Stimulated activated CD4-positive, alpha-beta T cell treated with anti-CD3 and anti-CD28 coated beads, Interleukin-1b, Interleukin-23, amount 100 ng/mL, for 48 hours (primary cell): ENCODE measurements at places on chromosomes 1 and 21.

DNA sequence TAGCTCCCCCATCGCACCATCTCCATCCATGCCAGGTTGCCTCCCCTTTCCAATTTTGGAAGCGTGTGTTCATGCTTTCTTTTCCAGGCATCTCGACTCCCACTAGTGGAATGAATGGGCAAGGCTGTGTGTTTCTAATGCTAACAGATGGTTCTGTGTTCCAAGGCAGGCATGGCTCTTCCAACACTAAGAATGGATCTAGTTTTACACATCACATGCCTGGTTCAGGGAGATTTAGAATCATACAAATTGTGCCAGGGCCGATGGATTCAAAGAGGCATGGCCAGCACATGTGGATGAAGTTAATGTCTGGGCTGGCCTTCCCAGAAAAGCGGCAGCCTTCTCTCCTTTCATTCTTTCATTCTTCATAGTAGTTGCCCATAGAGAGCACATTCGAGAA, 438.7 kb downstream of the PRDM2 start:
- no peak for DNase-seq

- DNase-seq: no peak
Observed at GRCh38 chr1:184986250-184986649, 11.9 kb upstream of the NIBAN1 start.

DNA sequence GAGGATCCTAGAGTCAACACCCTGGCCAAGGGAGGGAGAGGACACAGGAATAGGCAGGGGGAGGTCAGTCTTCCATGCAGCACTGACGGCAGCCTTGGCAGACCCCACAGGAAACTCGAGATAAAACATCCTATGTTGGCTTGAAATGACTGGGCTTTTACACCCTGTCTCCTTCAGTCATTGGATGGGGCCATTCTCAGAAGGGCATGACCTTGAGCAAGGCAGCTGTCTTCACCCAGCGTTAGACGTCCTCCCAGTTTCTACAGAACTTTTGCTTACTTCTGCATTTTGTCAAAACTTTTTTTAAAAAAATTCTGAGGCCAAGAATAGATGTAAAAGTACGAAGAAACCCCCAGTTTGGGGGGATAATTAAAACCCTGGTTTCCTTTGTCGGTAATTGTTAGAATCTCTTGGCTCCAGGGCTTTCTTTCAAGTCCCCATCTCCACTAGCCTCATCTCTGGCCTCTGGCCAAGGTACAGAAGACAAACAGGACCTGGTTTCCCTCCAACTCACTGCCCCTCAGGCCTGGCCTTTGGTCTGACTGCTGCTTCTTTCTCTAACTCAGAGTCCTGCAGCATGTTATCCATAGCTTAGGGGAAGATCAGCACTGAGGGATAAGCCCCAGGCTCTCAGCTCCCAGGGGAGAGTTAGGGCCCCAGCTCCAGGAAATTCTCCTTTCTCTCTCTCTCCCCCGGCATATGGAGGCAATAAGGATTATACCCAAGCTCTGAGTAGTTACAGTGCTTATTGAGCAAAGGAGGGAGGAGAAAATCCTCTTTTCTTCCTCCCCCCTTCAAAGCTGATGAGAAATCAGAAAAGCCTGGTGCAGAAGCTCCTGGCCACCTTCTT, 51.6 kb upstream of the KCND3 start:
- no peak for DNase-seq

- no peak for DNase-seq
Observed at GRCh38 chr1:80565406-80565805, 1235.3 kb upstream of the ADGRL2 start.

- no peak for DNase-seq
Observed at GRCh38 chr1:106173101-106173500, 883.4 kb upstream of the PRMT6 start.

GRCh38 chr1:155983191-155984024, 5.1 kb upstream of the ARHGEF2 start:
- DNase-seq: no peak

- DNase-seq: no peak
Observed at GRCh38 chr1:21384620-21385019, 55.3 kb upstream of the NBPF3 start.

DNA sequence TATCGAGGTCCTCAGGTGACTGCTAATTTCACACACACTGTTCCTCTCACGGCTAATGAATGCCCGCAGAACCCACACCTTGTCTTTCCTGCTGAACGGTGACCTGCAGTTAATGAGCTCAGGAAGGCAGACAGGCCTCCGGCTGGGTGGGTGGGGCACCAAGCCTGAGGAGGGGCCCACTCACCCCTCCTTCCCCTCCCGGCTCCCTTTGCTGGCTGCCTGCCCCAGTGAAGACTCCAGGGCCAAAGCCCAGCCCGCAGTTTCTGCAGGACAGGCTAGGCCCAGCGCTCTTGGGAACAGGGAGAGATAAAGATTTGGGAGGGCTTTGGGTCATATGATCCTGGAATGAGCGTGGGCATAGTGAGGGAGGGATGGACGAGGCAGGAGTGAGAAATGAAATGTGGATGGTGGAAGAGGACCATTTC, 26.4 kb downstream of the FOXO6 start:
- no peak for DNase-seq

GRCh38 chr1:207291723-207292122, 29.8 kb upstream of the CD55 start:
- no peak for DNase-seq
